ENCODE measurements at places on chromosomes 16 and 17.
A peak's percentile ranks its signal among the peaks of the same experiment; 100 is the strongest.

DNA sequence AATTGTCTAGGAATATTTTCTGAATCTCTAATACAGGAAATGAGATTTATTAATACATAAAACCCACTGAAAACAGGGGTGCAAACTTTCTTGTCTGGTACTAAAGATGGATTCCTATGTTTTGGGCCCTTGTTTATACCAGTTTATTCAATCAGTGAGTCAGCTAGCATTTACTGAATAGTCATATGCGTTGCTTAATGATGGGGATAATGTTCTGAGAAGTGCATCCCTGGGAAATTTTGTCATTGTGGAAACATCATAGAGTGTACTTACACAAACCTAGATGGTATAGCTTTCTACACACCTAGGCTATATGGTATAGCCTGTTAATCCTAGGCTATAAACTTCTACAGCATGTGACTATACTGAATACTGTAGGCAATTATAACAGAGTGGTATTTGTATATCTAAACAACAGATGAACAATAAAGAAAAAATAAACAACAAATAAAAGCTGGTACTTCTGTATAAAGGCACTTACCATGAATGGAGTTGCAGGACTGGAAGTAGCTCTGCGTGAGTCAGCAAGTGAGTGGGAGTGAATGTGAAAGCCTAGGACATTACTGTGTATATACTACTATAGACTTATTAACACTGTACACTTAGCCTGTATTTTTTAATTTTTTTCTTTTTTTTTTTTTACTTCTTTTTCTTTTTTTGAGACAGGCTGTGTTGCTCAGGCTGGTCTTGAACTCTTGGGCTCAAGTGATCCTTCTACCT is 63.7 kb downstream of the SIAH1 start:
- no peak for DNase-seq

DNA sequence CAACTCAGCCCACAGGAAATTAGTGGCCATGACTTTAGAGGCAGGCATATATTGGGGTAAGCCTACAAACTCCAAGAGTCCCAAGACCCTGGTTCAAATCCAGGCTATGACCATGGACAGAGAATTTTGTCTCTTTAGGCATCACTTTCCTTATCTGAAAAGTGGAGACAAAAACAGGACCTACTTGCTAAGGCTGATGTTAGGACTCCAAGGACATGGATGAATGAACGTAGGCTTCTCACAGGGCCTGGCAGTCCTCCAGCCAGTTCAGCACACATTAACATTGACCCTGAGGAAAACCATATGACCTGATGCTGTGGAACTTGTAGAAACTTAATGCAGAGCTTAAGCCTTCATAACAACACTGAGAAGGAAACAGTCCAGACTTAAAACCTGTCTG is 1.4 kb downstream of the FKBP10 start:
- DNase-seq, result no peak

DNA sequence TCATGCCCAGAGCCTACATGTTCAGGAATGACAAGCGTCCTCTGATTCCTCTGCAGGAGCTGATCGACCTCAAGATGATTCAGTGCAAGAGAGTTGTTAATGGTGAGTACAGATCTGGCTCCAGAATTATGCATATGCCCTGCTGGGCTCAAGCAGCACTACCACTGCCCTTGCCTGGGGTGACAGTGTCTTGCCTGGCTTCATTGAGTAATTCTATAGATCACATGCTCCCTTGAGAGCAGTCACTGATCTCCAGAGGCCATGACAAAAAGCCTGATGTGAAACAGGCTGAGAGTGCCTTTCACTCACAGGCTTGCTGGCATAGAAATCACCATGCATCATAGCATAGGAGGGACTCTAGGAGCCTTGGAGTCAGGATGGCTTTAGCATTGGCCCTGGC is 26.4 kb downstream of the DUS2 start:
- DNase-seq, result no peak

DNA sequence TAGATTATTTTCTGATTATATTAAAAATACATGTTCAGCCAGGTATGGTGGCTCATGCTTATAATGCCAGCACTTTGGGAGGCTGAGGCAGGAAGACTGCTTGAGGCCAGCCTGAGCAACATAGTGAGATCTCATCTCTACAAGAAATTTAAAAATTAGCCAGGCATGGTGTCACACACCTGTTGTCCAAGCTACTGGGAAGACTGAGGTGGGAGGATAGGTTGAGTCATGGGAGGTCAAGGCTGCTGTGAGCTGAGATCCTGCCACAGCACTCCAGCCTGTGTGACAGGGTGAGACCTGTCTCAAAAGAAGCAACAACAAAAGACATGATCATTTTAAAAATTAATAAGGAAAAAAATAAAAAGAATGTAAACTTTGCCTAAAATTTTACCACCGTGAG is 40.7 kb downstream of the PRAC1 start:
- no peak for DNase-seq

- DNase-seq, result no peak
These were observed 292.6 kb upstream of the SOX9 start for GRCh38 chr17:71828182-71828596.

- no peak for DNase-seq
These were observed 11.1 kb downstream of the HS3ST3B1 start for GRCh38 chr17:14311981-14312380.

GRCh38 chr16:642189-643049 is 791 bp downstream of the MCRIP2 start:
- DNase-seq, result no peak

- no peak for DNase-seq
These were observed 723 bp downstream of the NTHL1 start for GRCh38 chr16:2046893-2047329.

DNA sequence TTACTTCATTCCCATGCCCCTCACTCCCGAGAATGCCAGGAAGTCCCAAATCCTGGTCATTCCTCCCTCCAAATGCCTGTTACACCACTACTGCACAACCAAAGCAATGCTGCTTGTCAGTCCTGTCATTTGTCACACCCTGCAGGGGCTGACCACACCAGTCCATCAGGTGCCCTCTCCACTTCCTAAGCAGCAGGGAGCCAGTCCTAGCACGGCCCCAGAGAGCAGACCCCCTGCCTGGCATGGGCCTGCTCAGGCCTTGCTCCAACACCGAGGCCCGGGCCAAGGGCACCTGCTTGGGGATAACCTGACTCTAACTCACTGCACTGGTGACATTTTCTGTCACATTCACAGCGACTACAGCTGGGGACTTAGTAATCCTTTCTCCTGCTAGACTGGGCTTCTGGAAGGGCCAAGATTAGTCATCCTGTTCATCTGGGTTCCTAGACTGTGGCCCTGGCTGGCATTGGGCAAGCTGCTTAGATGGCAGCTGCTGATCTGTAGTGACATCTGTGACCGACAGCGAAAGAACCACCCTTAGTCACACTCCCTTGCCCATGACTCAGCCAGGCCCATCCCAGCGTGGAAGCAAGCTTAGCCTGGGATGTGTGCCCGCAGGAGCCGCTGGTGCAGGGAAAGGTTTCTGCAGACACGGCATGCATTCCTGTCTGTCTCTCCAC is 5.4 kb downstream of the ALYREF start:
- no peak for DNase-seq

GRCh38 chr17:59828478-59828760 is 64.3 kb downstream of the TUBD1 start:
- DNase-seq, result no peak

GRCh38 chr17:80455336-80455710 is 21.1 kb downstream of the NPTX1 start:
- DNase-seq, result no peak

- no peak for DNase-seq
These were observed 11.5 kb upstream of the RIPOR1 start for GRCh38 chr16:67517155-67517445.

DNA sequence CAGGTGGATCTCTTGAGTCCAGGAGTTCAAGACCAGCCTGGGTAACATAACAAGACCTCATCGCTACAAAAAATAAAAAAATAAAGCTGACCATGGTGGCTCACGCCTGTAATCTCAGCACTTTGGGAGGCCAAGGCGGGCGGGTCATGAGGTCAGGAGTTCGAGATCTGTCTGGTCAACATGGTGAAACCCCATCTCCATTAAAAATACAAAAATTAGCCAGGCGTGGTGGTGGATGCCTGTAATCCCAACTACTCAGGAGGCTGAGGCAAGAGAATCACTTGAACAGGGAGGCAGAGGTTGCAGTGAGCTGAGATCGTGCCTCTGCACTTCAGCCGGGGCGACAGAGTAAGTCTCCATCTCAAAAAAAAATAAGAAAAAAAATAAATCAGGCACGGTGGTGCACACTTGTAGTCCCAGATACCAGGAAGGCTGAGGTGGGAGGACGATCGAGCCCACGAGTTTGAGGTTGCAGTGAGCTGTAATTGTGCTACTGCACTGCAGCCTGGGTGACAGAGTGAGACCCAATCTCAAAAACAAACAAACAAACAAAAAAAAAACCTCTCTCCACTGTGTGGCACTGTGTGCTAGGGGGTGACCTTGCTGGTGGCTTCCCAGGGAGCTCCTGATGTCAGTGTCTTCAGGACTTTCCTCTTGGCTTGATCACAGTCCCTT is 19.8 kb upstream of the MAPK3 start:
- DNase-seq, result no peak

DNA sequence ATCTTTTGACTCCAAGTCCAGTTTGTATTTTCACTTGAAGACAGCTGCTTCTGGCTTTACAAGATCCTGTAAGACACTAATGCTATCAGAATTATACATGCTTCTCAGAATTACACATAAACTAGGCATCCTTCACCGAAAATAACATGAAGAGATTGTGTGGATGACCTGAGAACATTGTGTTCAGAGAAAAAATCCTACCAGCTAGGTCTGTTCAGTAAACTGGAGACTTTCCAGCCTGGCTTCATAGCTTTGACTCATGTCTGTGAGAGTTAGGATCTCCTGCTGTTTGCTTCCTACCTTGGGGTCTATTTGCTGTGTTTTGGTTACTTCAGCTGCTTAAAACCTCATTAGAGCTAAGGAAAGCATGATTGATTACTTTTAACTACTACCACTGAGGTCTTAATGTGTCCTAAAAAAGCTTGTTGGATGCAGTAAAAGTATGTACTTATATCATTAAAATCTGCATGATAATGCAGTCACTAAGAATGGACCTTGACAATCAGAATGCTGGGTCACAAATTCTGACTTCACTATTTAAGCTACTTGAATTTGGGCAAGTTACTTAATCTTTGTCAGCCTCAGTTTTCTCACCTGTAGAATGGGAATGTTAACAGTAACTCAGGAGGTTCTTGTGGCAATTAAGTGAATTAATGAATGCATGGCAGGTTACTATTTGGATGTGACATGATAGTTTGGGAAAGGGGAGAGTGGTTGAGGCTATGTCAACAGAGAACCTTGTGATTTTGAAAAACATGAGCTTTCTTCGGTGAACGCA is 8.0 kb upstream of the MYH13 start:
- DNase-seq, result no peak

DNA sequence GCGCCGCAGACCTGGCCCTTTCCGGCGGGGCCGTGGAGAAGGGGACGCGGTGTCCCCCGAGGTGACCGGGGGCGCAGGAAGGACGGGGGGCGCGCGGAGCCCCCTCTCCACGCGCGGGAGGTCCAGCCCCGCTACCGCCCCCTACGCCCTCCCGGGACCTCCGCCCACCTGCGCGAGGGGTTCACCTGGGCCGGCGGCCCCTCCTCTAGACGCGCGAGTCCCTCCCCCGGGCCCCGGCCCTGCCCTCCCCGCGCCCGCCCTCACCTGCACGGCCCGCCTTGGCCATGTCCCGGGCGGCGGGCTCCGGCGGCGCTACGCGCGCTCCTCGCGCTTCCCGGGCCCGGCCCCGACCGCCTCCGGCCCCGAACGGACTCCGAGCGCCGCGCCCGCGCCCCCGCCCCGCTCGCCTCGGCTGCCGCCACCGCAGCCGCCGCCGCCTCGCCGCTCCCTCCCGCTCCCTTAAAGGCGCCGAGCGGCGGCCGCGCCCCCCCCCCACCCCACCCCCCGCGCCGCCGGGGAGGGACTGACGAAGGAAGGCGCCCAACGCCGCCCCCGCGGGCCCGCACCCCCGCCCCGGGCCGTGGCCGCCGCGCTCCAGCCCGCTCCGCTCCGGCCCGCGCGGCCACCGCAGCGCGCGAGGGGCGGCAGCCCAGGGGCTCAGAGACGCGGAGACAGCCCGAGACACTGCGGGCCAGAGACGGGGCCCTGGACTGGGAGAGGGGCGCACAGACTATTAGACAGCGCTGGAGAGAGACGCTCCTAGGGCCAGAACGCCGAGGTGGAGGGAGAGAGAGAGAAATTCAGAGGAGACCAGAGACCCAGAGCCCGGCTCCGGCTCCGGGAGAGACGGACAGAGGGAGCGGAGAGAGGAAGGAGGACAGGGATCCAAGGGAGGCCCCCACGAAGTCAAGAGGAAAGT is at the start of gene PITPNM3:
TSS of gene PITPNM3 (minus strand) at position 435 of the 919 bp plus-strand sequence. CDS start at position 286, 149 bp downstream.
- DNase-seq, result no peak

- no peak for DNase-seq
These were observed 287.6 kb upstream of the GOT2 start for GRCh38 chr16:59021751-59022150.

- no peak for DNase-seq
These were observed 174.3 kb upstream of the TBX2 start for GRCh38 chr17:61225178-61225882.

DNA sequence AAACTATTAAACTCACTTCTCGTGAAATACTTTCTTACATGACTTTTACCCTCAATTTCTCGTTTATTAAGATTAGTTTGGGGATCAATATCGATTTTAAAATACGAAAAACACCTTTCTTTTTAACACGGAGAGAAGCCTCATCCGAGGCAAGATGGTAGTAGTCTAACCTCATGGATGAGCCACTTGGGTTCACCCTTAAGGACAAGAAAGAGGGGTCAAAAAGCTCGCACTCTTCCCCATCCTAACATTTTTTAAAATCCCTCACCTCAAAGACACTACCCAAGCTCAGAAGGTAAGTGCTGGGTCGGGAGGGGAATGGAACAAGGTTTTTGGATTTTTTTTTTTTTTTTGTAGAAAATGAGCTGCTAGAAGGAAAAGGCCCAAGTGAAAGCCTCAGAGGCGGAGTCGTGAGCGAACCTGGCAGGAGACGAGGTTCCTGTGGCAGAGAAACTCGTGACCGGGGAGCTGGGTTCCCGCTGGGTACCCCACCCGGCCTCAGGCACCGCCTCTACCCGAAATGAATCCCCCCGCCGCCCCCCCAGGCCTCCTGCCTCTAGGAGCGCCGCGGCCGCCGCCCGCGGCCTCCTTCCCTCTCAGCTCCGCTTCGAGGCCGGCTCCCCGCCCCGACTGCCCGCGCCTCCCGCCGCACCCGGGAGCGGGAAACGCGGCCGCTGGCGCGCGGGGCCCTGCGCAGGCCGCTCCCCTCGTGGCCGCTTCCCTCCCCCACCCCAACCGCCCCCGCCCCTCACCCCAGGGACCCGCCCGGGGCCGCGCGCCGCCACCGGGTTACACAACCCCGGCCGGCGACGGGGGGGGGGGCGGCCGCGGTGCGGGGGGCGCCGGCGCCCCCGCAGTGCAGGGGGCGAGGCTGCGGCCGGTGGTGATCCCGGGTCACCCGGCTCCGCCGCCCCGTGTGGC is 1.6 kb downstream of the NUFIP2 start:
- DNase-seq, result peak; percentile 21

GRCh38 chr16:6771956-6772355 is 560.7 kb upstream of the RBFOX1 start:
- no peak for DNase-seq

GRCh38 chr16:66269617-66270332 is 96.7 kb upstream of the CDH5 start:
- DNase-seq, result no peak
